ENCODE measurements at places on chromosomes 3 and 15. TPM values are rescaled to one million over a fixed set of nuclear protein-coding genes. Genes with fewer than 3 reads are reported as not detected.

The HOMER2 gene
- 18.8 TPM for total RNA-seq

The TMEM40 gene
- 51.3 TPM for total RNA-seq

The CNTN4 gene
- total RNA-seq: 29.7 TPM

The NR2F2 gene
- total RNA-seq: 270 TPM

The ERICH6 gene
- not detected for total RNA-seq

The CCDC54 gene
- not detected for total RNA-seq

The APOD gene
- 0.57 TPM for total RNA-seq

The WDR93 gene
- total RNA-seq: 1.5 TPM

The STAC gene
- 4.9 TPM for total RNA-seq

The GPR156 gene
- 0.45 TPM for total RNA-seq

The ADAMTSL3 gene
- total RNA-seq: 2.4 TPM

The CKMT1B gene
- total RNA-seq: 73.2 TPM

Data from type B pancreatic cell (in vitro differentiated cells).